NCI-H2081 treated with DMSO at 0.1 percent for 48 hours (cell line): ENCODE measurements at places on chromosomes 4 and X.

DNA sequence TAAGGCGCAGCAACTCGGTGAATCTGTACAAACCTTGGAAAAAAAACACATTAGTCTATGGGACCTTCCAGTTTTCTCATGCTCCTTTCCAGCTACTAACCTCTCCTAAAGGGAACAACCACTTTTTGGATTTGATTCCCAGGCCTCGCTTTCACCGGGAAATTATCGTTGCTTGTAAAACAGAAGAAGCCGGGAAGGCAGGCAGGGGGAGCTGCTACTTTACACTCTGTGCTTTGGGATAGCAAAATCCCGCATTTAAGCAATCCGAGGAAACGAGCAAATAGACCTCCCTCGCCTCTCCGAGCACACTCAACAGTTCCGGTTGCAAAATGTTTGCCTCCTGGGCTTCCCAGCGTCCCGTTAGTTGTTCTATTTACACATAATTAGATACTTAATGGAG is 1.2 kb downstream of the CD38 start:
- no peak for DNase-seq

- no peak for DNase-seq
Observed at GRCh38 chrX:132044953-132045352, 21.9 kb downstream of the STK26 start.

GRCh38 chrX:153179131-153179530 is at the start of gene MAGEA1:
Gene MAGEA1 (plus strand): TSS chrX:153179284. CDS start chrX:153182390, 3,106 bp downstream.
- no peak for DNase-seq

- no peak for DNase-seq
Observed at GRCh38 chr4:165726831-165727230, 146.2 kb upstream of the TLL1 start.

DNA sequence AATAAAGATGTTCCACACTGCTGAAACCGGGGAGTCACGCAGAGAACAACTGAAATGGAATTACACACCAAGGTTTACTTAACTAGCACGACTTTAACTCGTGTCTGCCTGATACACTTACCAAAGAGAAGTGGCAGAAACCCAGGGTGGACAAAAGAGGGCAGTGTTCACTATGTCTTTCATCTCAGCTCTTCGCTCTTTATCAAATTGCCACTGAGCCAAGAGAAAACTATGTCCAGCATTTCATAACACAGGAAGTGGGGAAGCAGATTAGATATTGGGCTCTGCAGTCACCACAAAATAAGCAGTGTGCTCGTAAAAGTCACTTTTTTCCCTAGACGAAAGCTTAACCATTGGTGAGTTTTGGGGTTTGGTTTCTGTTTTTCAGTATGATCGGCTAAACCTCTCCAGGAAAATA is 155.7 kb downstream of the CHIC2 start:
- DNase-seq = peak; percentile 51
